ENCODE measurements at places on chromosomes 16 and 17.

- no peak overlapping the region for H3K27ac ChIP-seq
- no peaks in the 10 kb centered on the region for H3K27me3 ChIP-seq
- DNase-seq = no peak
- no peak overlapping the region for H3K4me3 ChIP-seq
- H3K4me1 ChIP-seq = peaks cover 12% of the 10 kb centered on the region
Measured at GRCh38 chr17:13478326-13478830, 123.4 kb downstream of the HS3ST3A1 start.

DNA sequence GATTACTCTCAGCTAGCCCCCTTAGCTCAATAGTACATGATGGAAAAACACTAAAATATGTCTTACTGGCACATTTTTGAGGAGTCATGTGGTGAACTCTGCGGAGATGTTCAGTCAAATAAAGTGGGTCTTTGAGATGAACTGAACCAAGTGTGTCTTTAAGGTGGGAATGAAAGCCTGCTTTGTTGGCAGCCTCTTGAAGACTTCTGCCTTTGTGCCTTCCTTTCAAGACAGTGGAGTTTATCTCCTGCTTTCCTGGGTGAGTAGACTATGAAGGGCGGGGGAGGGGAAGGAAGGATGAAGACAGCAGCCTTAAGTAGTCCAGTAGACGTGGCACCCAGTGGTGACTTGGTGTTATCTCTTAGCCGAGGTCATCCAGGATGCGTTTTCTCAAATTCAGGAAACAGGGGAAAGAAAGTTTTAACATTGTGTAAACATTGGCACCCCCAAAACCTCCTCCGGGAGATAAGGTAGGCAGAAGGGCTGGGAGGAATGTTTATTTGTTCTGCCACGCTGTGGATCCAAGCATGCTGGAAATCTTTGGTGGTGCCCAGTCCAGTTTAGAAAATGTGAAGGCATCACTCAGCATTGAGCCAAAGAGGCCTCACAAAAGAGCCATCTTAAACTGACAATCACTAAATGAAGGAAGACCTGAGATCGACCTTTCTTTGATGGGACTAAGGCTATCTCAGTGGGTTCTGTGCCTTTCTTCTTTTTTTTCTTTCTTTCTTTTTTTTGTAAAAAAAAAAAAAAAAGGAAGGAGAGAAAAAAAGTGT is 220.6 kb downstream of the FTO start:
- H3K4me1 ChIP-seq = peaks cover 17% of the 10 kb centered on the region
- H3K36me3 ChIP-seq = peaks cover 3% of the 10 kb centered on the region
- no peak overlapping the region for H3K4me3 ChIP-seq
- peak overlapping the region; percentile 35 for H3K27ac ChIP-seq
- DNase-seq = no peak

DNA sequence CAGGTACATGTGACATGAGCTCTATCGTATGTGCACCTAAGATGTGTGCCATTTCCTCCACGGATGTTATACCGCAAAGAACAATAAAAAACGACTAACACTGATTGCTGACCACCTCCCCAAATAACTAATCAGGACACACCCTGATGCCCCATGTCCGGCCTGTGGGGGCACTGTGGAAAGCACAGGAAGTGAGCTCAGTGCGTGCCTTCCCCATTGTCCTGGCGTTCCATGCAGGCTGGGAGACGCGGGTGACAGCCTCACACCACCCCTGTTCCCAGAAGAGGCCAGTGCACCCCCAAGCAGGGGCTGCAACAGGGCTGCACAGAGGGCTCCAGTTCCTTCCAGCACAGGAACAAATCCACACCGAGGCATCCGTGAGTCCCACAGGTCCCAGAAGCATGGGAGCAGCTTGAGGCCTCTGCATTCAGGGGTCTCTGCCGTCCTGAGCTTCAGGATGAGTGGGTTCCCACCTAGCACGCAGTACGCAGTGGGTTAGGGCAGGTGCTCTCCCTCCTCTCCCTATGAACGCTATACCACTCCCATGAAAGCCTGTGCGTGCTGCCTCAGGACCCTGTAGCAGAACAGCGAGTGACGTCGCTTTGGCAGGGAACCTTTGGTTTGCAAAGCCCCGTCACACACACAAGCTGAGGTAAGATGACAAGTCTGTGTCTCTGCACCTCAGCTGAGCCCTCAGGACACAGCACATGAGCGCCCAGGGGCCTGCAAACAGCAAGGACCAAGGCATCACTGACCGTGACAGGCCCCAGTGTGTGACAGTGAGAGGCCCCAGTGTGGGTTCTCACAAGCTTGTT is 117.7 kb downstream of the ZNF778 start:
- no peak for DNase-seq
- peaks cover 3% of the 10 kb centered on the region for H3K36me3 ChIP-seq
- H3K27ac ChIP-seq = peak overlapping the region; percentile 90
- no peaks in the 10 kb centered on the region for H3K27me3 ChIP-seq
- peaks cover 45% of the 10 kb centered on the region for H3K4me1 ChIP-seq

GRCh38 chr17:15261802-15262290 is 3.3 kb downstream of the PMP22 start:
- no peak for DNase-seq
- H3K27ac ChIP-seq = no peak overlapping the region
- peak overlapping the region; percentile 94 for H3K4me3 ChIP-seq
- peaks cover 92% of the 10 kb centered on the region for H3K27me3 ChIP-seq
- H3K4me1 ChIP-seq = peaks cover 14% of the 10 kb centered on the region

DNA sequence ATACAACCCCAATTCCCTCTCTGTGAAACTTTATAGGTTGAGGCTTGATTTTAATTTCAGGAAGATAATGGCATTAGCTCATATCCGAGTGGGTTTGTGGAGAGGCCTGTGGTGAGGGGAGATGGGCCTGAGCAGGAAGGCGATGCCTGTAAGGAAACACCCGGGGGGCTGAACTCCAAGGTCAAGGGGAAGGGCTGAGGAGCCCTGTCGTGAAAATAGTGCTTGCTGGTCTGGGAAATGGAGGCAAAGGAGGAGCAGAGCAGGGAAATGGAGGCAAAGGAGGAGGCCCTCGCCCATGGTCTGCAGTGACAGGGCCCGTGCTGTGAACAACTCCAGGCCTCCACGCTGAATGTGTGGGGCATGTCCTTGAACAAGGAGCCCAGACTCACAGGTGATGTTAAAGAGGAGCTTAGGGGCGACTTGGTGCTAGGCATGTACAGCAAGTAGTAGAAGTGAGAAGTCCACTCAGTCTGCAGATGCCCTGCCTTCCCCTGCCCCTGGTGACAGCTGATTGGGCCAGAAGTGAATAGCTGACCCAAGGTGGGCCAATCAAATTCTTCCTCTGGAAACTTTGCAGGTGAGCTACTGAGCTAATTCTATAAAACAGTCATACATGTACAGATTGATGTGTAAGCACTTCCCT is 38.1 kb downstream of the MRPS23 start:
- peaks cover 22% of the 10 kb centered on the region for H3K4me1 ChIP-seq

DNA sequence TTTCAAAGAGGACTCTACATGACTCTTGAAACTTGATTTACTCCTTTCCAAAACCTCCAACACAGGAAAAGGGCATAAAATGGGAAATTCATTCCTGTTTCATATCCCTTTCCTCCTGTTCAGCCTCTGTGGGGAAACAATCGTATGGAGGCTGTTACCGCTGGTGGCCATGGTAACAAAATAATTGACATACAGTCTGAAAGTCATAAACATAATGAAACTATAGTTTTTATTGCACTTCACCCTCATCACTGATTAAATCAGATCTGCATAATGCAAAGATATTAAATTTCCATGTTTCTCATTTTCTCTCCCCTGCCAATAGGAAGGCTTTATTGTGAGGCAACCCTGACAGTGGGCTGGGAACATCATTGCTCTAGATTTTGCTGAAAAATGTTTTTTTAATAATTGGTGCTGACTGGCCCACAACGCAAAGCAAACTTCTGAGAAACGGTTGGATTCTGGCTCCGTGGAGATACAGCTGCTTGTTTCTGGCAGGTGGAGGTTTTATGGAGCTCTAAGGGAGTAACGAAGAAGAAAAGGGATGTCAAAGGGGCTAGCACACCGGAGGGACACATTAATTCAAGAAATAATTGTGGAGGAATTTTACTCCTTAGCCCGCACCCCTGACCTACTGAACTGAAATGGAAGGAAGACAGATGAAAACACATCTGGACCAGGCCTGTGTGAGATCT is 154.2 kb upstream of the SHISA6 start:
- H3K4me1 ChIP-seq = no peaks in the 10 kb centered on the region
- no peaks in the 10 kb centered on the region for H3K36me3 ChIP-seq
- no peak overlapping the region for H3K27ac ChIP-seq
- no peak for DNase-seq

DNA sequence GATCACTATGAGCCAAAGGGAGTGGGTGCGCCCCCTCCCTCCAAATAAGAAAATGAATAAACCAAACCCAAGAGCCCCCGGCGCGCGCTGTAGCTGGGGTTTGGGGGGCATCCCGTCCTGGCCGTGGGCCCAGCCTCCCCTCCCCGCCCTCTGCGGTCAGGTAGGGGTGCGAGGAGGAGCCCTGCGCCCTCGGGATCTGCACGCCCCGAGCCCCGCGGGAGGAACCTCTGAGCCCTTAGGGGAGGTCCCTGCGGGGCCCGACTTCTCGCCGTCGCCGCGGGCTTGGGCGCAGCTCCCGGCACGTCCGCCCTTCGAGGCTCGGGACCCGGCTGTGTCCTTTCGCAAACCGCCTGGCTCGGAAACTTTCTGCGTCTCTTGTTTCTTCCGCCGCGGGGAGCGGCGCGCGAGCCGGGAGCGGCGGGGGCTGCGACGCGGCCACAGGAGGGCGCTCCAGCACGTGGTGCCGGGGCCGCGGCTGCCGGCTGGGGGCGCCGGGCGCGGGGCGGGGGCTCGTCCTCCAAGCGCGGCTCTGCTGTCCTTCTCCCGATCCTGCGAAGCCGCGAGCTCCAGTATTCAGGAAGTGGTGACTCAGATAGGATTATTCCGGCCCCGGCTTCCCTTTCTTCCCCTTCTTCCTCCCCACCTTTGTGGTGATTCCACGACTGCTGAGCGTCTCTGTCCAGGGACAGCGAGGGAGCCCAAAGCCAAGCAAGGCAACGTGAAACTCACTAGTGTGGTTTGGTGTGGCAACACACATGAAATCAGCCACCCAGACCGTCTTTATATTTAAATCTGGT is 1.6 kb downstream of the PITPNC1 start:
- H3K4me1 ChIP-seq = peaks cover 28% of the 10 kb centered on the region
- H3K4me3 ChIP-seq = peak overlapping the region; percentile 93
- peaks cover 12% of the 10 kb centered on the region for H3K36me3 ChIP-seq
- peaks cover 5% of the 10 kb centered on the region for H3K27me3 ChIP-seq
- DNase-seq = peak; percentile 84
- peak overlapping the region; percentile 88 for H3K27ac ChIP-seq

GRCh38 chr16:73326770-73327470 is 279.0 kb upstream of the ZFHX3 start:
- no peak overlapping the region for H3K4me3 ChIP-seq
- H3K27ac ChIP-seq = no peak overlapping the region

DNA sequence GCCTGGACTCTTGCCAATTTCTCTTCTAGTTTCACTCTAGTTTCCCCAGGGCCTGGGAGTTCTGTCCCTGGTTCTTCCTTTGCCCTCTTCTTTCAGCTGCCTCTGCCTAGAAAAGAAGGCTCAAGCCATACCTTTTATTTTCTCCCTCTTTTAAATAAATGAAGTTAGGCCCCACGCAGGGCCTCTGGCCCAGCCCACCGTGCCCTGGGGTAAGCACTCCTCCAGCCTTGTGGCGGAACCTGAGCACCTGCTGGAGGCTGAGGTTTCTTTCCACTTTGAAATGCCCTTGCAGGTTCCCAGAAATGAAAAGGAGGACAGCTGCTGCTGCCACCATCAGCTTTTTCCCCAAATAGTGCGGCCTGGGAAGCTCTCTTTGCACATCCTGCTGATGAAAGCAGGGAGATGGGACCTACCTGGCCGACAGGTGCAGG is 139.4 kb downstream of the CCDC182 start:
- no peaks in the 10 kb centered on the region for H3K36me3 ChIP-seq
- no peak for DNase-seq
- peak overlapping the region; percentile 95 for H3K27ac ChIP-seq
- H3K4me1 ChIP-seq = peaks cover 53% of the 10 kb centered on the region
- no peaks in the 10 kb centered on the region for H3K27me3 ChIP-seq
- H3K4me3 ChIP-seq = peak overlapping the region; percentile 75

- H3K4me3 ChIP-seq = no peak overlapping the region
- no peaks in the 10 kb centered on the region for H3K4me1 ChIP-seq
- no peaks in the 10 kb centered on the region for H3K36me3 ChIP-seq
Measured at GRCh38 chr17:11813278-11813677, 184.0 kb downstream of the ZNF18 start.

DNA sequence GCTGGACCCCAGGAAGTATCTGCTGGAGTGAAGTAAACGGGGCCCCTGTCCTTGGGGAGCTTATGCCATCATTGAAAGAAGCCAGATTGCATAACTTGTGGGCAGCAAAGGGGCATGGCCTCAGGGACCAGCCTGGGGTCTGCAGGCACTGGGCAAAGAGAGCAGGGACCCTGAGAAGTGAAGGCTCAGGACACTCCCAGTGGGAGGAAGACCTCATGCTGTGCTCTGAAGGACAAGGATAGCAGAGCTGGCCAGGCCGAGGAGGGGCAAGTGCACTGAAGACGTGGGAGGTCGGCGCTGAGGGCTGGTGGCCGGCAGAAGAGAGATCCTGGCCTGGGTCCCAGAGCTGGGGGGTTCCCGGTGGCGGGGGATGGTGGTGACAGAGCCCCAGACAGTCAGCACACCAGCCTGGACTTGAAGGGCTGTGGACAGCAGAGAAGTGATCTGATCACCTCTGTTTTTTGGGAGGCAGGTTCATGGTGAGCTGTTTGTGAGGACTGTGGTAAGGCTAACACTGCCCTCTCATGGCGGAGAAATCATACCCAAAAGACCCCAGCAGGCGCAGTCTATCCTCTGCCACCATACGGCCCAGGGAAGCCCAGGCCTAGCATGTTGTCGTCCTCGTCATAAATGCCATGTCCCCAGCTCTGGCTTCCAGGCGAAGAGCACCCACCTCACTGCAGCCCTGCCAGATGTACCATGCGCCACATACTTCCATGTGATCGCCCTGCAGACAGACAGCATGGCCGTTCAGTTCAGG is 7.1 kb upstream of the CNP start:
- no peaks in the 10 kb centered on the region for H3K36me3 ChIP-seq
- no peaks in the 10 kb centered on the region for H3K27me3 ChIP-seq
- H3K27ac ChIP-seq = no peak overlapping the region
- no peak for DNase-seq
- peaks cover 9% of the 10 kb centered on the region for H3K4me1 ChIP-seq
- no peak overlapping the region for H3K4me3 ChIP-seq

- peaks cover 4% of the 10 kb centered on the region for H3K27me3 ChIP-seq
- peaks cover 19% of the 10 kb centered on the region for H3K4me1 ChIP-seq
- DNase-seq = no peak
- peak overlapping the region; percentile 7 for H3K27ac ChIP-seq
- peaks cover 4% of the 10 kb centered on the region for H3K36me3 ChIP-seq
Measured at GRCh38 chr17:40018211-40019121, 3.2 kb downstream of the CSF3 start.

- peaks cover 15% of the 10 kb centered on the region for H3K4me1 ChIP-seq
- peaks cover 35% of the 10 kb centered on the region for H3K36me3 ChIP-seq
- H3K27ac ChIP-seq = no peak overlapping the region
- H3K27me3 ChIP-seq = no peaks in the 10 kb centered on the region
Measured at GRCh38 chr17:46212634-46213435, 19.6 kb upstream of the KANSL1 start.

- H3K4me1 ChIP-seq = peaks cover 42% of the 10 kb centered on the region
- no peak overlapping the region for H3K4me3 ChIP-seq
- H3K27ac ChIP-seq = no peak overlapping the region
- peaks cover 7% of the 10 kb centered on the region for H3K36me3 ChIP-seq
- no peak for DNase-seq
Measured at GRCh38 chr16:49526860-49527365, 153.3 kb downstream of the C16orf78 start.

- peaks cover 29% of the 10 kb centered on the region for H3K4me1 ChIP-seq
- peak overlapping the region; percentile 41 for H3K4me3 ChIP-seq
- peak overlapping the region; percentile 72 for H3K27ac ChIP-seq
- no peak for DNase-seq
Measured at GRCh38 chr17:50277357-50277754, 3.1 kb downstream of the TMEM92 start.
